ENCODE measurements at places on chromosomes 7 and 10.

DNA sequence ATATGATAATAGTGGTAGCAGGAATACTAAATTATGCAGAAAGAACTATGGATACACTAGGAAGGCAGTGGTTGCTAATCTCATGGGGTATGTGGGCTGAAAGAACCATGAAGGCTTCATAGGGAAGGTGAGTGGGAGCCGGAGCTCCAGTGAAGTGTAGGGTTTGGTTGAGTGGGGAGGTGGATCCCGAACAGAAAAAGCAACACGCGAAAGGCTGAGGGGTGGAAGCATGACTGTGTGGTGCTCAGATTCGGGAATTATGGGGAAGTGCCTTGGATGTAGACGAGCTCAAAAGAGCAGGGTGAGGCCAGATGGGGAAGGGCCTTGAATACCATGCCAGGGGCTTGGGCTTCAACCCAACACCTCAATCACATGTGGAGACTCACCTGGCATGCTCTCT lies 715.1 kb downstream of the TYW1 start:
- DNase-seq: no peak

- no peak for DNase-seq
Measured at GRCh38 chr7:1289666-1290025, 57.0 kb downstream of the UNCX start.

GRCh38 chr7:52719677-52720076 lies 315.8 kb upstream of the POM121L12 start:
- no peak for DNase-seq

- DNase-seq: no peak
Measured at GRCh38 chr10:80737209-80737608, 199.5 kb downstream of the SH2D4B start.

GRCh38 chr10:51109801-51110533 lies 35.7 kb downstream of the PRKG1 start:
- DNase-seq: no peak
